ENCODE measurements at places on chromosomes 1 and 21. TPM values are rescaled to one million over a fixed set of nuclear protein-coding genes. Genes with fewer than 3 reads are reported as not detected.

DNA sequence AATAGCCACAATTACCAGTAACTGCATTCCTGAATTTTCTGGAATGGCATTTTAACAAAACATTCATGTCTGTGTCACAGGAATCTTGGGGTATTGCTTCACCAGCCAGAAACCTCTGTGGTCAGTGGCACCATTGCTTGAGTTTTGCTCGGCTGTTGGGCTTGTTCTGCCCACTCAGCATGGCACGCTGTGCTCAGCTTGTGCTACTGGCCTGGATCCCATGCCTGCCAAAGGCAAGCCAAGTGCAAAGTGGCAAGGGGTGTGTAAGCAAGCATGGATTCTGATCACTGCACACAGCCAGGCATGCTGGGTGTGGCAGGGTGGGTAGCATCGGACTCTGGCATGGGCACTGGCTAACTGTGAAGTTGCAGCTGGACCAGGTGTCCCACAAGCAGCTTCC is 1150.9 kb downstream of the MRPL39 start:
- no peak for DNase-seq

DNA sequence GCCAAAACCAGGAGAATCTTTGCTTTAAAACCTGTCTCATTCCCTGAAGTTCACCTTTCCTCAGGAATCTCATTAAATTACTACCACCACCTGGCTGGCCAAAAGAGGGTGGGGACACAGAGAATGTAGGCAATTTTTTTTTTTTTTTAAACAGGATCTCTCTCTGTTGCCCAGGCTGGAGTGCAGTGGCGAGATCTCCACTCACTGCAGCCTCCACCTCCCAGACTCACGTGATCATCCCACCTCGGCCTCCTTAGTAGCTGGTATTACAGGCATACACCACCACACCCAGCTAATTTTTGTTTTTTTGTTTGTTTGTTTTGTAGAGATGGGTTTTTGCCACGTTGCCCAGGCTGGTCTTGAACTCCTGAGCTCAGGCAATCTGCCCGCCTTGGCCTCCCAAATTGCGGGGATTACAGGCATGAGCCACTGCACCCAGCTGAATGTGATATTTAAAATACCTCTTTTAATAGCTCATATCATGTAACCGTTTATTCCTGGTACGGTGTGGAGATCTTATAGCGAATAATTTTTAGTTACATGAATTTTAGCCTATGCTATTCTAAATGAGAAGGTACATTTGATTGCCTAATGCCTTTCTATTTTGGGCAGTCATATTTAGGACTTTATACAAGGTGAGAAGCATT is 84.5 kb downstream of the POU2F1 start:
- no peak for DNase-seq

DNA sequence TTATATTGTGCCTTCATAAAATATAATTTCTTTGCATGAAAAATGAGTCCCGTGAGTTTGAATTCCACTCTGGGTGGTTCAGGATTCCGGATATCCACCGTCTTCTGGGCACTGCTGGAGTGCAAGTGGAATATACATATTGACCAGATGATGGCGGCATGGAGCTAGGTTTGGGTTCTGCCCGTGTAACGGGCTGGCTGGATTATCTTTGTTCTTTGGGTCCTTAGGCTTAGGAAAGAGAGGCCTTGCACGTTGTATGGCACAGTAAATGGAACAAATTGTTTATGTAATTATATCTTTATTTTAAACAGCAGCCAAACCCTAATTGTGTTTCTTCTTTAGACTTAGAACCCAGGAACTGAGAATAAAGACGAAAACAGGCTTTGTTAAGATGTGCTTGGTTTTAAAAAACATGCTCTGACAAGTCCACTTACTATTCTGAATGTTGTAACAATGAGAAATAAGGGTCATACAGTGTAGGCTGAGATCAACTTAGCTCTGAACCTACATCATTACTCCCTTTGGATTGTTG is 13.5 kb upstream of the ACBD6 start:
- peak; percentile 61 for DNase-seq

GRCh38 chr1:25477448-25478034 is 46.8 kb downstream of the MACO1 start:
- DNase-seq: no peak

DNA sequence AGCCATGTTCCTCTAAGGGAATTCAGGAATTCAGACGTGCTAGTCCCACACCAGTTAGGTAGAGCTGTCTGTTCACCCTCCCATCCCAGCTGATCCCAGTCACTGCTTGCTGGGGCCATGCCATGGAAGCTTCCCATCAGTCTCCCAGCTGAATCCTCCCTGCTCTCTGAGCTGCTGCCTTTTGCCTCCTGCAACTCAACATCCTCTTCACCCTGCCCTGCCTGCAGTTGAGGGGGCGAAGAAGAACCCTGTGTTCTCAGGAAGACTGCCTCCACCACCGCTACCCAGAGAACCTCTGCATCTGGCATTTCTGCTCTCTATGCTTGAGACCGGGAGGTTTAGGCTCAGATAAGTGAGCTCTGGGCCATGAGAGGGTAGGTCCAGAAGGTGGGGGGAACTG is 16.2 kb downstream of the CDCA8 start:
- DNase-seq: no peak

DNA sequence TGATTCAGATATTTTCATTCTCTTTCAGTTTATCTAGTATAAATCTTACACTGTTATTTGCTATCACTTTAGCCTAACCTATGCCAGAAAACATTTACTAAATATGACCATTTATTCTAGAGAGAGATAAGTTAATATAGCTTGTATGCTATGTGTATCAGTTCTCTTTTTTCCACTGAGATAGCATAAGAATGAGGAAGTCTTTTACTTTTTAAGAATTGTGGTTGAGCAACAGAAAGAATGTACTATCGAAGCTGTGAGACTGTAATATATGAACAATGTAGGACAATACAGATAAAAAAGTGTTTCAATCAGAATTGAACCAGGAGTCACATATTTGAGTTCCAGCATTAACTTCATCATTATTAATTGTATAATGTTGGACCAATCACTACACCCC is 479.9 kb upstream of the PLXNA2 start:
- DNase-seq: no peak

- DNase-seq: no peak
Measured at GRCh38 chr1:198850196-198850595, 211.4 kb downstream of the PTPRC start.

DNA sequence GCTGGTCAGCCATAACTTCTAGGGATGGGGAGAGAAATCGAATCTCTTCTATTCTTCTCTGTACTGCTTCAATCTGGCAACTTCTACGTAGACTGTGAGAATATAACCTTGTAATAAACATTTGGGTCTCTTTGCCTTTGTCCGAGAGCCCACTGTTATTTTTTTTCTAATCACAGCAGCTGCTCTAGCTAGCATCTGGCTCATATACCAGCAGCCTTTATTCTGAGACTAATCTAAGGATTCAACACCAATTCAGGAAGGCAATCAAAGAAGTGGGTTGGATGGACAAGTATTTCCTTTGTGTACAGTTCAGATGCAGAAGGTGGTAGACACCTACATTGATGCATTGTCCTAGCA is 15.6 kb downstream of the PCP4 start:
- no peak for DNase-seq

- no peak for DNase-seq
Measured at GRCh38 chr1:182955596-182956588, 2.9 kb upstream of the SHCBP1L start.

- DNase-seq: no peak
Measured at GRCh38 chr21:29335720-29336119, 37.0 kb downstream of the BACH1 start.

DNA sequence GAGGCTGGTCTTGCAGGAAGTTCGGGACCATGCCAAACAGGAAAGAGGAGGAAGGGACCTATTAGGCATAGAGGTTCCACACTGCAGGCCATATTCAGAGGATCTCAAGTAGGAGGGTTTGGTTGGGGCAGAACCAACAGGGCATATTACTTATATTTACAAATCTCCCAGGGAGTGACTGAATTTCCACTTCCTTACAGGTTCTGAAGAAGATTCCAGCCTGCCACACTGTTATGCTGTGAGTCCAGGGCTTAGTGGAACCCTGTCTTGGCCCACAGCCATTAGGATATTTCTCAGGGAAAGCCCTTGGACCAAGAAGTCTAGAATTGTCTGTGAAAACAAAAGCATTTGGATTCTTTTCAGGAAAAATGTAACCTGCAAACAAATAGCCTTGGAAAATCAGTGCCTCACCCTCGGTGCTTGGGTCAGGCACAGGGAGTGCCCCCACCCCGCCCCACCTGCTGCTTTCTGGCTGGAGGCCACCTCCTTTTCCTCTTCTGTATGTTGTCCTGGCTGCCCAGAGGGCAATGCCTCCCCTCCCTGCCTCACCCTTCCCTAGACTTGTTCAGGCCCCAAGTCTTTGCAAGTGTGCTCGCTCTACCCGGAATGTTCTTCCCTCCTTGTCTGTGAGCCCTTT is 41.0 kb upstream of the JUN start:
- peak; percentile 67 for DNase-seq

- no peak for DNase-seq
Measured at GRCh38 chr1:200891774-200892157, 2.9 kb upstream of the INAVA start.

GRCh38 chr1:52072291-52072690 is 16.2 kb downstream of the BTF3L4 start:
- DNase-seq: no peak

DNA sequence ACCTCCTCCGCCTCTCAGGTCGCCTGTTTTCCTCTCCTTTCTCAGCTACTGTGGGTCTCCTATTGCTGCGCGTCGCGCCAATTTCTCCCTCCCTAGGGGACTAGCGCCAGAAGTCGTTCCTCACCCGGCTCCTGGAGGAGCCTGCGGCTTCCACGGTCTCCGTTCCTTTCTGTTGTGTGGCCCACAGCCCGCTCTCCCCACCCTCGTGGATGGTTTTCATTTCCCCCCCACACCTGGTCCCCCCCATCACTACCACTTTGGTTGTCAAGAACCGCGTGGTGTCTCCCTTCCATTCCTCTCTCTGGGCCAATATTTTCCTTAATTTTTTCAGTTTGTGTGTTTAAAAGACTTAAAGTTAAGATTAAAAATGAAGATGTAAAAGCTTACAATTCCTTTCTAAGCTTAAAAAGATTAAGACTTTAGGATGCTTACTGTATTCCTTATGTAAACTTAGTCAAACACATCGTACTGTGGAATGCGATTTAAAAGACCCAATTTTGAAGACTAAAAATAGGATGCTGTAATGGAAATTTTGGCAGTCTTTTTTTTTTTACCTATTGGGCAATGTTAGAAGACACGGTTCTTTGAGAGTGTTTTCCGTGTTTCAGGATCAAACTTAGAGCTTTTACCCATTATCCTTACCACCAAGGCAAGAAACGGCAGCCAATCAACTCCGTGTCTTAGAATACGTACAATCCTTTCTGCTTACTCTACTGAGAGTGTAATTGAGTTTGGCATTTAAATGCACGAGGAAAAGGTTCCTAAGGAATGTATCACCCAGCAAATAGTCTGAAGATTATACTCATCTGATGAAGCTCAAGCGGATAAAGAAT is 773 bp downstream of the CNST start:
- no peak for DNase-seq

Gene C1orf216
- polyA plus RNA-seq: 14.7 TPM

Gene PKP1
- not detected for polyA plus RNA-seq

Gene S100A7
- not detected for polyA plus RNA-seq

Gene C4BPA
- polyA plus RNA-seq: not detected

Gene CASQ2
- 444 TPM for polyA plus RNA-seq
